ENCODE measurements at places on chromosomes 1 and 21.

GRCh38 chr1:87647430-87648177 lies 318.9 kb downstream of the LMO4 start:
- no peak for DNase-seq

DNA sequence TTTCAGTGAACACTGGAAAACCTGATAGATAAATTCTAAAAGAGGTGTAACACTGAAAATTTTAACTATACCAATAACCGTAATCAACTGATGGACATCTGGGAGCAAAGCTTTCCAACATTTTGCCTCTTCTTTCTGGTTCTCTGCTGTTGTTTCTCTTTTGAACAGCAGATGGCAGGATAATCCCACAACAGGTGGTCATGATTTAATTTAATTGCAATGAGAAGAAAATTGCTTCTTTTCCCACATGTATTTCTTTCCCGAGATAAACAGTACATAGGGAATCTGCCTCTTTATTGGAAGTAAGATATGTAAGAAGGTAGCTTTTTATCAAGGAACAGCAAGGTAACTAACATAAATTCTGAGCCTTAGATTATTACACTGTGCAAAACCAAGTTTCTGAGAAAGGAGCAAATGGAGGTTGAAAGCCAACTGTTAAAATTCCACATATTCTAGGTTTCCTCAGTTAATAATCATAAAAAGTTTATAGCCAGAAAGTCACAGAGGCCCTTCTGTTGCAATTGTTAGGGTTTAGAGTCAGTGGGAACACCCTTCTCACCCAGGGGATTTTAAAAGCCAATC lies 72.9 kb downstream of the RPS6KA1 start:
- DNase-seq = no peak

DNA sequence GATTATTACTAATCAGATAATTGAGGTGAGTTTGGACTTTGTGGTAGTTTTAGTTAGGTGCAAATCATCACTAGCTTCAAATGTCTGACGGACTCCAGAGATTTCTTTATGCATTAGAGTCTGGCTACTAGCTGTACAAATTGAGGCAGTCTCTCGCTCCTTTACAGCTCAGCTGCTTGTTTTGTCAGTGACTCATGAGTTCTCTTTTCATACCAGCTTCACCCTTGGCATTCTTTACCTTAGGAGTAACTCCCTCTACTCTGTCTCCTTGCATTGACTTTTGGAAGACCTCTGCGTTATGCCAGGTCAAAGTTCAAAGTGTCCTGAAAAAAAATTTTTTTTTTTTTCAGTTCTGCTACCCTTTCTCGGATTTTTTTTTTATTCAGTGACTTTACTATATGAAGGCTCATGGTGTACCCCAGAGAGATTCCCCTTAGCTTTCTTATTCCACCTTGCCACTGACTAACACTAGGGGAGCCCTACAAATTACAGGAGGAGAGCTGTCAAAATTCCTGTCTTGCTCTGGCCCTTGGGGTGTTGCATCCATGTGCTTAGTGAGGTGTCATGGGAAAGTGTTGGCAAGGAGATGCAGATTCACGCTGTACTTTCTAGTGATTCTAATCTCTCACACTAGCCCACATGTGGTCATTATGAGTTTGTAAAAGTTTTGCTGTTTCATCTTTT lies 576.6 kb downstream of the ADGRL2 start:
- DNase-seq = no peak

DNA sequence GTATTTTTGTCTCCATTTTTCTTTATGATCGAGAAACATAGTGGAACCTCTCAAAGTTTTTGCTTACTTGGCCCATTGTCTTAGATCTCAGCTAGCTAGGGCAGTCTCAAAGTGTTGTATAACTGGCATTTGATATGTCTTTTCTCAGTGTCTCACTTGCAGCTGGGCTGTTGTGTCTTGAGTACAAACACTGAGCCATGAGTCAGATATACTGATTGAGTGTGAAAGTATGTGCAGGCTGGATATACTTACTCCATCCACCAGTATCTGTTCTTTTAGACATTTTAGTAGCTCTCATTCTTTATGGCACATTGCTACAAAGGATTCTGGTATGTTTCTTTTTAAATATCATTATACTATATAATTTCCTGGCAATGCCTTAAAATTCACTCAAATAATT lies 14.3 kb upstream of the GPR52 start:
- DNase-seq = no peak

GRCh38 chr21:32278103-32278502 lies 746 bp downstream of the MIS18A start:
- no peak for DNase-seq

- DNase-seq = no peak
Measured at GRCh38 chr1:157034137-157034800, 11.3 kb downstream of the ARHGEF11 start.

DNA sequence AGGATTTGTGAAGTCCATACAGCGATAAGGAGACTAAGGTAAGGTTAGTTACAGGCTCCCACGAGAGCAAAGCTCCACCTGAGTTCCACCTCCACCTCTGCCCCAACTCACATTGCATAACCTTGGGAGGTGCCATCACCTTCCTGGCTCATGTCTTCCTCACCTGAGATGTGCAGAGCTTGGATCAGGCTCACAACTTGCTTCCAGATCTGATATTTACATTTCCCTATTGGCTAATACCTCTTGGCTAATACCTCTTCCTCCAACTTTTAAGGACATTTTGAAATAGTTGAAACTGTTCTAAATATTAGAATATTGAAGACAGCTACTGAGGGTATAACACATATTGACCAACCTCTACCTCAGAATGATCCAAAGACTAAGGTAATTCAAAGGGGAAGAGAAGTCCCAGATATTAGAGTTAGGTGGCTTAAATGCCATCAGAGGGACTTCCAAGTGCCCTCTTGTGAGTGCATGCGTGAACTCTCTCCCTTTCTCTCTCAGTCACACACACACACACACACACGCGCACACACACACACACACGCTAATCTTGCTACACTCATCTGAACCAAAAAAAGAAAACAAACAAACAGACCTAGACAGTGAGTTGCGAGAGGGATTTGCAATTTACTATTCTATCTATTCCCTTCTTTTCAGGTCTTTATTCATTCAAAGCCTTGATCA lies 134.3 kb downstream of the PLPP3 start:
- no peak for DNase-seq

- DNase-seq = no peak
Measured at GRCh38 chr1:230842801-230843200, 25.5 kb downstream of the C1orf198 start.

DNA sequence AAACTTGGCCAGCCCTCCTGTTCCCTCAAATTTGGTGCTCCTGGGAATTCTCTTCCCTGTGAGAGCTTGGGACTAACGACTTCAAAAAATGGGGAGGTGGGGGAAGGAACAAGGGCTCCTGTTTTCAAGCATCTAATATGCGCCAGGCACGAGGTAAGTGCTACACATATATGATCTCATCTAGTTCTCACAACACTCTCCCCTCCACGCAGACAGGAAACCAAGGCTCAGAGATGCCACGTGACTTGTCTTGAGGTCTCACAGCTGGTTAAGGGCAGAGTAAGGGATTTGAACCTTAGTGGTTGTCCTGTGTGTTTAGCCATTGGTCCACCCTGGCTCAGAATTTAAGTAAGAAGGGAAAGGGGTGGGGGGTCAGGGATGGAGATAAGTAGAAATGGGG lies 125.9 kb downstream of the DMRTB1 start:
- DNase-seq = no peak

GRCh38 chr1:170351366-170351946 lies 180.5 kb upstream of the GORAB start:
- no peak for DNase-seq

DNA sequence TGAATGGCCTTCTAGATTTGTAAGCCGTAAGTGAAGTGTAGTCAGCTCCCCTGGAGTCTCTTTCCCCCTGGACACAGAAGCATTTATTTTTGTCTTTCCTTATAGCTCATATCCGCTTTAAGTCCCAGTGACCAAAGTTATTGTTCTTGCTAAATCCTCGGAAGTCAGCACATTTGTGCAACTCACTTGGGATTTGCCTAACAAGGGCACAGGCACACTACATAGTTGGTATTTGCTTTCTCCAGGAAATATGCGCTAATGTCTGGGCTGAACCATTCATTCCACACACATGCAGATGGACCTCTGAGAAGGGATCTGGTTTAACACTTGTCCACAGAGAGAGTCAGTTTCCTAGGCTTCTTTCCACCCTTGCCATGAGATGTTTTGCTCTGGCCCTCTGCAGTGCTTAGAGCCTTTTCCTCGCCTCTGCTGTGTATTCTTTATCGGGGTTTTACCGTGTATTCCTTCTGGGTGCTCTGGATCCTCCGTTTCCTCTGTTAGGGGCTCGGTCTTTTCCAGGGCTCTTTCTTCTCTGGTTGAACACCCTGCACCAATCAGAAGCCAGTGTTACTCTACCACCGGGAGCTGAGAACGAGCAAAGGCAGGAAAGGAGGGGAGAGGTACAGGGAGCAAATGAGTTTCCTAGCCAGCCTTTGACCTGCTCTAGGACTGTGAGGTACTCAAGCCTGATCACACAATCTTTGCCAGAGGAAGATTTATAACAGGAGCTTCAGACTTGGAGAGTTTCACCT lies 72.4 kb downstream of the ABCA4 start:
- no peak for DNase-seq

DNA sequence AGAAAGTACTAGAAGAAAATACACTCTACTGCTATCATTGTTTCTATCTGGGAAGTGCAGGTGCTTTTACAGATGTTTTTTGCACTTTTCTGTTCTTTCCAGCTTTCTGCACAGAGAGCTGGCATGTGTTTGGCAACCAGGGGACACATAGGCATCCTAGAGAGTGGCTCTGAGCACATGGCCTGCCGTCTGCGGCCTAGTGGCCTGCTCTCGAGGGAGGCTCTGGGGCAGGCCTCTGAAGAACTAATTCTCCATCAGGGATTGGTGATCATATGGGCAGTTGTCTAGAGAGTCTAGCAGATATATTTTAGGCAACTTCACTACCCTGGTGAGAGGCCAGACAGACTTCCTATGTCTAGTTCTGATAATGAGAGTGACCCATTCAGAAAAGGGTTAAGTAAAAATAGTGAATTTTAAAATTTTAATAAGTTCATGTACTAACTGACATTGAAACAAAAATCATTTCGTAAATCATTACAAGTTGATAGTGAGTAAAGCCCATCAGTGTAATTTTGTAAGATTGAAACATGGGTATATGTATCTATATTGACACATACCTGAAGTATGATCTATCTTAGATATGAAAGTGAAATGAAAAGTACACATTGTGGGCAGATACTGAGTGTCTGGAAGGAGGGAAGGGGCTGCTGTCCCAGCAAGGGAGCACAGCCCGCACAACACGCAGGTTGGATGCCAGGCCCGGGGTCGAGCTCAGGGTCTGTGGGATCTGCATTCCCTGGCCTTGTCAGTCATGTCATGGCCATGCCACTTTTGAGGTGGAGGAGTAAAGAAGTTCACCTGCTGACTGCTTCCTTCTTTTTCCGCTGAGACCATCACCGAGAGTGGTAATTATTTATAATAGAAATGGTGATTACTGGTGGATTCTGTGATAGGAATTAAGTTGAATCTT lies 79.8 kb downstream of the PCBP3 start:
- DNase-seq = no peak

- no peak for DNase-seq
Measured at GRCh38 chr1:78619446-78619802, 824 bp upstream of the IFI44L start.

GRCh38 chr1:19348441-19349198 lies 36.5 kb downstream of the SLC66A1 start:
- no peak for DNase-seq

- no peak for DNase-seq
Measured at GRCh38 chr1:64476251-64476952, 6.5 kb downstream of the CACHD1 start.

- no peak for DNase-seq
Measured at GRCh38 chr1:180185281-180185680, 30.6 kb downstream of the QSOX1 start.

DNA sequence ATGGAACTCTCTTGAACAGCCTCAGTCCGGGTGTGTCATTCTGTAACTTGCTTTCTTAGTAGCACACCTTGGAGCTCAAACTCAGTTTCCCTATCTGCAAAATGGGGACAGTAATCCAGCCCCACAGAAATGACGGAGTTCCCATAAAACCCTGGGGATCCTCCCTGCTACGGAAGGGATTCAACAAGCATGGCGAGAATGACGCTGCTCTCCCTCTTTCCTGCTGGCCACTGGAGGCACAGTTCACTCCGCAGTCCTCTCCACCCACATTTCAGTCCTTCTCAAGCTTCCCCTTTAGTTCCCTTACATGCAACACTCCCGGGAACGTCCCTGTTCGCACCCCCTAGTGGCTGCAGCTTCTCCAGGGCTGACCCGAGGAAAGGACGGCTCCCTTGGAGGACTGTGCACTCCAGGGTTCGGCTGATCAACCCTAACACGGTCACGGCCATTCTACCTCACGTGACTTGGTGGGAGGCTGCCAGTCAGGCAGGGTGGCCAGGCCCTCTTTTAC lies 20.6 kb downstream of the RUNX3 start:
- DNase-seq = no peak

GRCh38 chr1:153415850-153416570 lies at the start of gene S100A7A:
Gene S100A7A (plus strand): TSS chr1:153416520. CDS start chr1:153418083, 1,563 bp downstream.
- DNase-seq = no peak

- no peak for DNase-seq
Measured at GRCh38 chr1:113701429-113701828, 57.9 kb downstream of the PHTF1 start.

DNA sequence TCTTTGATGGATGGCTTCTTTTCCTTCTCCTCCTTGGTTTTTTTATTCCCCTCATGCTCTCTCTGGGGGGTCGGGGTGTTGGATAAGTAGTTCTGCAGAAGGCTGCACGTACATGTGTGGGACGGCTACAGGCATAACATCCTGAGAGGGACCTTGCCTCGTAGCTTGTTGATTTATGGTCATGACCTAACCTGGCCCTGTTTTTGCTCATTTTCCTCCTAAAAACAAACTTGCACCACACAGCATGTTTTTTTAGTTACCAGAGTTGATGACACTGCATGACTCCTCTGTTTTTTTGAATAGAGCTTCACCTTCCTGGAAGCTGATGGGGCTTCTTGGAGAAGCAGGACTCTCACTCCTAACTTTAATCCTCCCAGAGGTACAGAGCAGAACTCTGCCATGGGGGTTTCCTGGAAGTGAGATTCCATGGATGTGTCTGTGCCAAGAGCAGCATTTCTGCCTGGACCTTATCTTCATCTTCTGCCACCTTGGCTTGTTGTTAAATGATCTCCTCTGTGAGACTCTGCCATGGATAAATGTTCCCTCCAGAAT lies 114.7 kb downstream of the PAPPA2 start:
- DNase-seq = no peak

DNA sequence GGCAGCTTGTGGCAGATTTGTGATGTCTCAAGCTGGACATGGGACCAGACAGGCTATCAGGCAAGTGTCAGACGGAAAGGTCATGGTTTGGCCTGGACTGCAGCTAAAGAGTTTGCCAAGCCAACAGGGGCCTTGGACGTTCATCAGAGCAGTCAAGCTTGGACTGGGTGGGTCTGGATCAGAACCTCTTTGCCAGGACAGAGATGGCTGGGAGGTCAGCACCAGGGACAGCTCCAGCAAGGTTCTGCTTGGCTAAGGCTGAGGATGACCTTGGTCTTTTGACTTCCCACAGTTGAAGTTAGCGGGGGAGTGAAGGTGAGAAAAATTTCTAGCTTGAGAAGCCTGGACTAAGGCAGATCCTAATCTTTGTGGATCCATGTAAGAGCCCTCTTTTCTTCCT lies 68.1 kb downstream of the GRIK3 start:
- DNase-seq = no peak

Data from stimulated activated CD4-positive, alpha-beta T cell treated with anti-CD3 and anti-CD28 coated beads, TNF-alpha, amount 100 ng/mL, for 24 hours (primary cell).